Activated CD8-positive, alpha-beta memory T cell treated with anti-CD3 and anti-CD28 coated beads for 4 hours (primary cell): ENCODE measurements at places on chromosomes 7 and 10.

GRCh38 chr7:69682518-69682917, 84.2 kb downstream of the AUTS2 start:
- no peak for DNase-seq

DNA sequence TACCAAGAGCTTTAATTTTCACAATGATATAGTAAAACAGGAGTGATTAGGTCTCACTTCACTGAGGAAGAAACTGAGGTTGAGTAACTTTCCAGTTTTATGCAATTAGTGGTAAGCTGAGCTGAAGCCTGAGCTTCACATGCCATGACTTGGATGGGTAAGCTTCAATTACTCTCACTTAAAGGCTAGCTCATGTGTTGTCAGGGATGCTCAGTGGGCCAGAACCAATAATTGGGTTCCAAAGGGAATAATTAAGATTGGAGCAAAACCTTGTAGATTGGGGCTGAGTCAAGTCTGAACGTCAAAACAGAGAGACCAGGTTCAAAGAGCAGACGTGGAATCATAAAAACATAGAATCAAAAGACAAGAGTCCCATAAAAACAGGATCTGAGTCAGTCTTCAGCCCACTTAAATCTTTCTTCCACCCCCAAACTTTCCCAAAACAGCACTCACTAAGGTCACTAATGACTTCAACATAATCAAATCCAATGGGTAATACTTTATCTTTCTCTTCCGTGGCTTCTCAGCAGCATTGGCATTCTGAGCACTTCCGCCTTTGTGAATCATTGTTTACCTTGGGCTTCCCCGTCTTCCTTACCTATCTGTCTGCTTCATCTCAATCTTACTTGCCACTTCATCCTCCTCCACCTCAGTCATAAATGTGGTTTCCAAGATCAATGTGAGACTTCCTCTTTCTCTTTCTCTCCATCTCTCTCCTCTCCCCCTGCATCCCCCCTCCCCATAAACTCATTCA, 23.0 kb upstream of the EGFR start:
- DNase-seq = no peak

- DNase-seq = no peak
Observed at GRCh38 chr10:120891365-120891764, 40.2 kb downstream of the WDR11 start.

DNA sequence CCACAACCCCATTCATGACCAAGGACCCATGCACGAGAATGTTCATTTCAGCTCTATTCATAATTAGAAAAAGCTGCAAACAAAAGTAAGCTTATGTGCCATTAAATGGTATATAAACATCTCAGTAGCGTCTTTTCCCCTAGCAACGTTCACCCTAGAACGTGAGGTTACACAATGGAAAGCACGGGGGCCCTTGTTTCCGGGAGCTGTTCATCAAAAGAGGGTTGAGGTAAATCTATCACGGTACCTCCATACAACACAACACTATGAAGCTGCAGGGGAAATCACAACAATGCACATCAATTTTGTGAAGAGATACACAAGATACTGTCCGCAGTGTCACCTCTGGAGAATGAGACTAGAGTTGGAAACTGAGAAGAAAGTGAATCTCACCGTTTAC, 80.9 kb upstream of the DDC start:
- DNase-seq = no peak

DNA sequence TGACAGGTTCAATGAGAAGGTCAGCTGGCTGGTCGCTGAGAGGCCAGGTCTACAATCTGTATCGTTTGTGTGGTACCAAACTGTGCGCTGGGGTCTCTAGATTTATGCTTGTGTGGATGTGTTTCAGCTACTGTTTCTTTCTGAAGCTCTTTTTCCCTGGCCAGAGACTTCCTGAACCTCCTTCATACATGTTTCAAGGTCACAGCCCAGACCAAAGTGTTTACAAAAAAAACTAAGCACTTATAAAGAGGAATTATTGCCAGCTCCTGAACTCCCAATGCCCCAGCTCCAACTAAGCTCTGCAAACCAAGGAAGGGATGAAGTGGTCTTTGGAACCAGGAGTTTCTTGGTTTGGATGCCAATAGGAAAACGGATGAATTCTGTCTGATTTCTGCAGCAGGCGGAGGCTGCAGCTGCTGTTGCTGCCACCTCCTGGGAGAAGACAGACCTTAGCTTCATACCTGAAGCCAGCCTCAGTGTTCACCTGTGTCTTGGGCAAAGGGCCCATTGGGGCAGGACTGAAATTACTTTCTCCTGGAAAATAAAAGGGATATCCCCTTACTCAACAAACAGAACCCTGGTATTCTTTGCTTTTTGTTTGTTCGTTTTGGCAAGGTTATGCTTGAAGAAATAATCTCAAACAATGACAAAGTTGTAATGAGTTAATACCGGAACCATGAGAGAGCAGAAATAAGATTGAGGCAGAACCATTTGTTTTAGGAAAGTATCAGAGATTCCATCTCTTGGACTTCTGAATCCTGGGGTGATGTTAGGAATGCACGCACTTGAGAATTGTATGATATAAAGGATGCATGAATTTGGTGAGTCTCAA, 24.6 kb upstream of the MKLN1 start:
- no peak for DNase-seq
